ENCODE measurements at places on chromosomes 7 and 10.

DNA sequence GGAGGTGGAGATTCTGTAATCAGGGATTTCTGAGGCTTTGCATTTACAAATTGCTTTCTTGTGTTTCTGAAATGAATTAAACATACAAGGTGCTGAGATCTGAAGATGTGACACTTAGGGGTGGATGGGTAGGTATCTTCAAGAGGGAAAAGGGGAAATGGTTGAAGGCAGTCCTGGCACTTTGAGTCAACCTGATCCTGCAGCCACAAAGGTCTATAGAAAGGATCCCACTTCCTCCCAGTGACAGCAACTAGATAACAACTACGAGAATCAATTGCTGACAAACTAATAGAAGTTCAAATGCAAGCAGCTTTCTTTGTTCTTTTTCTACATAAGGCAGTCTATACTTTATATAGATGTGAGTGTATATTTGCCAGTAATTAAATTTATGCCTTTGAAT is 553.3 kb downstream of the MDFIC start:
- no peak for DNase-seq

DNA sequence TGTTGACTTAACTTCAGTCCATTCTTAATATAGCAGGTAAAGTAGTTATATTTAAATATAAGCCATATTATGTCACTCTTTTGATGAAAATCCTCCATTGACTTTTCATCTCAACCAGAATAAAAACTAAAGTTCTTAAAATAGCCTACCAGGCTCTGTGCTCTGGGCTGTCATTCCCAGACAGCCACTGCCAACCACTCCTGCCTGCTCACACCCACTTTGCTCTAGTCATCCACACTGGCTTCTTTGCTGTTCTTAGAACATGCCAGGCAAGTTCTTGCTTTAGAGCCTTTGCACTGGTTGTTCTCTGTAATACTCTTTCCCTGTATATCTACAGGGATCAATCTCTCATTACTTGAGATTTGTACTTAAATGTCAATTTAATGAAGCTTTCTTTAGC is 80.6 kb downstream of the ZEB1 start:
- no peak for DNase-seq

GRCh38 chr7:88668591-88668990 is 90.9 kb upstream of the ZNF804B start:
- no peak for DNase-seq

DNA sequence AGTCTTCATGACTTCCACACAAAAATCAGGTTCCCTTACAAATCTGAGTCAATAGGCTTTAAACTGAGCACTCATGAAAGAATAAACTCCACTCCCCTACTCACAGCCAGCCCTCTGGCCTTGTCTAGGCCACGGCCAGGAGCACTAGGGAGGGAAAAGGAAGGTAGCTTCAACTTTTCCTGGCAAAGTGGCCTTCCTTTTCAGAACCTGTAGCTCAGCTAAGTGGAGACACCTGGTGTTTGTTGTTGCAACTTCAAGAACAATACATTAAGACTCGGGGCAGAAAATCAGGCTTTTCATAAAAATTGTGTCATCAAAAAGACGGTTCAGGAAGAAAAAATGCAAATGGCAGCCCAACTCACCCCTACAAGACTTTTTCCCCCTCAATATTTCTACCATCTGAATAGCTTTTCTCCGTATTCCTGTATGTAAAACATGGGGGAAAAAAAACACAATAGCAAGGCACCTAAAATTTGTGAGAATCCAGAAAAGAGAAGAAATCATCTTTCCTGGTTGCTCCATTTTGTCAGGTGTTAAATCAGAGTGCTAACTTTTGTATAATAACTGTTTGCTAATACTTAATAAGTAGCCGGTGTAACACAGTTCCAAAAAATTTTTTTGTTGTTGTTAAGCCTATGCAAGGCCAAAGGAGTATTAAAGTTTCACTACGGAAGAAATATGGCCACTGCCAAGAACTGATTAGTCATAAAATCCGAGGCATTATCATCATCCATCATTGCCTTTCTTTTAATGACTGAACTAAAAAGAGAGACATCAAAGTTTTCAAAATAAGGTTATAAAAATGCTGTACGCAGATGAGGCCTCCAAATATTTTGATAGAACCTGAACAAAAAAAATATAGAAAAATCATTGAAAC is 66.2 kb upstream of the ARID5B start:
- no peak for DNase-seq

- DNase-seq, result no peak
These were observed 43.7 kb upstream of the DGKI start for GRCh38 chr7:137890449-137890921.

GRCh38 chr7:94420328-94420727 is 25.6 kb downstream of the COL1A2 start:
- no peak for DNase-seq

GRCh38 chr10:44627591-44628354 is 242.9 kb upstream of the CXCL12 start:
- no peak for DNase-seq

- DNase-seq, result no peak
These were observed 34.8 kb upstream of the CARD11 start for GRCh38 chr7:3078514-3078913.
